Activated naive CD8-positive, alpha-beta T cell treated with anti-CD3 and anti-CD28 coated beads for 36 hours (primary cell): ENCODE measurements at places on chromosomes 11 and 22.

- no peak for DNase-seq
Observed at GRCh38 chr11:15828215-15828853, 528.0 kb downstream of the SOX6 start.

DNA sequence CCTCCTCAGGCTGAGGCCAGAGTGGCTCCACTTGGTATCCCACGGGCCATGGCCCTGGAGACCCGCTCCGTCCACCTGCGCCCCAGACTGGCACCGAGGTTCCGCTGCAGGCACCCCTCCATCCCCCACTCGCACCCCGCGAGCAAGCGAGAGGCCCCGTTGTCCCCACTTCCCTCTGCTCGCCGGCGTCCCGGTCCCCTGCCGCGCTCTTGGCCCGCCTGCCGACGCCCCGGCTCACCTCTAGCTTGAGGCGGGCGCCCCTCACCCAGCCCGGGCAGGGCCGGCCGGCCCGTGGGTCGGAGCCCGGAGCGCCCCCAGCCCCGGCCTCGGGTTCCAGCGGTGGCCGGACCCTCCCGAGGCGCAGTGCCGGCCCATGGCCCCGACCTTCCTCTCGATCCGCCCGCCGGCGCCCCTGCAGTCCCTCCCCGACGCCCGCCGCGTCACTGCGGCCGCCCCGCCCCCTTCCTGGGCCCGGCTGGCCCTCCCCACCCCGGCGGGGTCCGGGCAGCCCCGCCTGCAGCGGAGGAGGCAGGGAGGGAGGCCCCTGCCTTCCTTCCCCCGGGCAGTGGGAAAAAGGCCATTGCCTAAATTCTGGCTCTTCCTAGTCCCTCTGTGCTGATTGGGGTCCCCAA, at the start of gene PITPNM1:
Gene PITPNM1 (minus strand): TSS at position 414 of the 632 bp plus-strand sequence. CDS start 1,183 bp downstream, outside the sequence.
- DNase-seq = peak; percentile 84

DNA sequence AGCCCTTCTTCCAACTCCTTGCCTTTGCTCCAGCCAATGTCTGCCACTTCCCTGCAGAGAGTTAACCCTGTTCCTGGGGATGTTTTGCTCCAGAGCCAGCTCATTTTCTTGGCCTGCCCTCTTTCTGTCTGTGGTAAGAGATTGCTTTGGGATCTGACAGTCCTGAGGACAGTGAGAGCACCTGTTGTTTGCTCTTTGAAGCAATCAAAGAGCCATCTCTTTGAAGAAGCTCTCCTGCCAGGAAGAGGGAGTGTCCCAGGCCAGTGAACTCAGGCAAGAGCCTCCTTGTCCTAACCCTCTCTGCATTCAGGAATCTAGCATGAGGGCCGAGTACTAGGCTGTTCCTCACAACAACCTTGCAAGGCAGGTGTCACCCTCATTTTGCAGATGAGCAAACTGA, 42.2 kb downstream of the TRAF6 start:
- DNase-seq = no peak

- no peak for DNase-seq
Observed at GRCh38 chr22:48187356-48187755, 1424.9 kb downstream of the TBC1D22A start.

- no peak for DNase-seq
Observed at GRCh38 chr11:13881226-13881905, 81.2 kb upstream of the SPON1 start.

DNA sequence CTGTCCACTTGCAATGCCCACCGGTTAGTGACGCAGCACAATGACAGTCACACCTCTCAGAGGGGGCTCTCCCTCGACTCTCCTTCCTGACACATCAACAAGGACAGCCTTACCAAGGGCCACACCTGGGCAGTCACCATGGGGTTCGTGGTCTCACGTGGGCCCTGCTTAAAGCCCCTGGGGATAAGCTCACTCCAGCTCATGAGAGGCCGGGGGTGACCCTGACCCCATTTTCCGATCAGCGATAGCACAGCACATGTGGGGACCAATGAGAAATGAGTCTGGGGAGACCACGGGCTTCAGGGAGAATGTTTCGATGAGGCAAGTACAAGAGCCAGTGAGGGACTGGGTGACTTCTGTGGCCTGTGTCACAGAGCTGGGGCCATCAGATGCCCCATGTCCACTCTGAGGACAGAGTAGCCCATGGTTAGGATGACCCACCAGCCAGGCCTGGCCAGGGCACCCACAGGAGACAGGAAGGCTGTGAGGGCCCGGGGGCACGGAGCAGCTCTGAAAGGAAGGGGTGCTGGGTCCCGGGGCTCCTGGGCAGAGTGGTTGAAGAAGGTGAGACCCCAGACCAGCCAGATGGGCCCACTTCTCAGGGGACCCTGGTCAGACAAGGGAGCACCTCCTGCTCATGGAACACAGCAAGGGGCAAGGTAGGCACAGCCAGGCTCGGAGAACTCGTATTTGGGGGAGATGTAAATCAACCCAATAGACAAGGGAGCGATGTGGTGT, 128.8 kb downstream of the MED15 start:
- no peak for DNase-seq
